Colonic mucosa (tissue), 4 donors: ENCODE measurements at places on chromosomes 16 and 17.

DNA sequence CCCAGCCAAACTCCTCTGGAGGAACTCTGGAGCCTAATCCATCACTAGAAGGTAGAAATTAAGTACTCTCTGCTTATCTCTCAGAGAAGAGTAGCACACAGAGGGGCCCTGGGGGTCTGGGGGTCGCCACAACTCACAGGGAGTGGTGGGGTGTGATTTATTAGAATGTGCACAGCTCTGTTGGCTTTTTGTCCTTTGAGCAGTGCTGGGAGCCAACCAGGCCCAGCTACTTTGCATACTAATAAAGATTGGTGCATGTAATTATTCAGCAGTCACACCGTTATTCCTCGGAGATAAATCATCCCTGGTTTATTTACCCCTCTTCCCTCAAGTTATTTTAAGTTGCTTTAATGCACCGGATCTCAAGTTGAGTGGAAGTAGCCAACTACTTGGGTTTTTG lies 606.7 kb upstream of the EEF2KMT start:
- no peak for DNase-seq

GRCh38 chr17:40004712-40005111 lies 10.5 kb upstream of the CSF3 start:
- DNase-seq, result no peak

DNA sequence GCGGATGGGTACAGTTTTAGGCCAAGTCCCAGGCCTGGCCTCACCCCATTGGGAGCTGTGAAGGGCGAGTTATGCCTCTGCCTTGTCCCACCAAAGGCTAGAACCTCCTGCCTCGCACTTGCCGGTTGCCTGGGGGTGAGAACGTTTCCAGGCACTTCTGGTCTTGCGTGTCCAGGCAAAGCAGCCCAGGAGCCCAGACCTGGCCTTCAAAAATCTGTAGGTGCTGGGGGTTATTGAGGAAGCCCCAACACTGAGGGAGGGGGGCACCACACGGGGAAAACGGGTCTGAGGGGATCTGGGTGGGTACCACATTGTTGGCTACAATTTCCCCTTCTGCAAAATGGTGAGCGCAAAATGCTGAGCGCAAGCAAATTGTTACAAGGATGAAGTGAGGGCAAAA lies 12.2 kb upstream of the ATP2C2 start:
- no peak for DNase-seq

GRCh38 chr17:59505610-59506276 lies 59.7 kb upstream of the DHX40 start:
- DNase-seq, result no peak

DNA sequence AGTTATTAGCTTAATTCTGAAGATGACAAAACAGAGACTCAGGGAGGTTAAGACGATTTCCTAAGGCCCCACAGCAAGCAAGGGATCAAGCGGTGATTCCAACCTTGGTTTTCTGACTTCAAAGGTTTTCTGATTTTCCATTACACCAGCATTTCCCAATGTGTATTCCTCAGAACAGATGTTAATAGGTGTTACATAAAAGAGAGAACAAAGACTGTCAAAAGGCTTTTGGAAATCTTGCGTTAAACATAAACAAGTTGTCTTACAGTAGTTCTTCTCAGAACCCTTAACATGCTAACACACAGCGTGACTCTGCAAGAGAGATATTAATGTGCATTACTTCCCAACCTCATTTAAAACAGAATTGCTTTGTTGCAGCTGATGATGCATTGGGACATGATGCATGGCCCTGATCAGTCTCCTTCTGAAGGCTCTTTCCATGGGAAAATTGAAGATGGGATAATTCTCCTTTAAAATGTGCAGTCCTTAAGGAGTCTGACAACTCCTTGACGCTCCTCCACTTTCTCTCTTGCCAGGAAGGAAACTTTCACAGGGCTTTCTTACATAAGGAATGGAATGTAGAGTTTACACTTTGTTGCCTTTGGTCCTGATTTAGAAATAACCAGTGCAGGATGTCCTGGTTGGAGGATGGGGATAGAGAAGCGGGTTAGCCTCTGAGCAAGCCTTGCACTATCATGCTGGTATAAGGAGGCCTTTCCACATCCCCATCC lies 21.5 kb upstream of the MMD start:
- no peak for DNase-seq

DNA sequence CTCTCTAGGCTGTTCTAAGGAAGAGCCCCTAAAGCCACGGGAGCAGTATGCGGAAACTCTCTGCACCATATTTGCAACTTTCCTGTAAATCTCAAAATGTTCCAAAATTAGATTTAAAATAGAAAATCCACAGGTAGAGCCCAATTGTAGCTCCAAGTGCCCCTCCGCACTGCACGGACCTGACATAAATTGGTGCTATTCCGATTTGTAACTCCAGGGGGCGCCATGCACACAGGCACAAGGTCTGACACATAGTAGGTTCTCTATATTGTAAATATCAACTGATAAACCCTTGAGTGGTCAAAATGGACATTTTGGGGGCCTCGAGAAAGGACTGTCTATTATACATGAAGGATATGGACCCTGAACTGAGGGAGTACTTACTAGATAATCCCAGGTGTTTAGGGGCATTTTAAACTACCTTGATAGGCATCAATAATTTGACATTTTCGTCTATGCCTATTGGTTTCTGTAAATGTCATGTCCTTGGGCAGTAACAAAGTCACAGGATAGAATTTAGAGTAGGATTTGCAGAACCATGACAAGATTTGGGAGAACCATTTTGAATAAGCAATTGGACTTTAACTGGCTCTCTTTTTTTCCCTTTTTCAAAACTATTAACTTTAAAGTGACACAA lies 36.6 kb upstream of the TMEM132E start:
- DNase-seq, result peak; percentile 30

DNA sequence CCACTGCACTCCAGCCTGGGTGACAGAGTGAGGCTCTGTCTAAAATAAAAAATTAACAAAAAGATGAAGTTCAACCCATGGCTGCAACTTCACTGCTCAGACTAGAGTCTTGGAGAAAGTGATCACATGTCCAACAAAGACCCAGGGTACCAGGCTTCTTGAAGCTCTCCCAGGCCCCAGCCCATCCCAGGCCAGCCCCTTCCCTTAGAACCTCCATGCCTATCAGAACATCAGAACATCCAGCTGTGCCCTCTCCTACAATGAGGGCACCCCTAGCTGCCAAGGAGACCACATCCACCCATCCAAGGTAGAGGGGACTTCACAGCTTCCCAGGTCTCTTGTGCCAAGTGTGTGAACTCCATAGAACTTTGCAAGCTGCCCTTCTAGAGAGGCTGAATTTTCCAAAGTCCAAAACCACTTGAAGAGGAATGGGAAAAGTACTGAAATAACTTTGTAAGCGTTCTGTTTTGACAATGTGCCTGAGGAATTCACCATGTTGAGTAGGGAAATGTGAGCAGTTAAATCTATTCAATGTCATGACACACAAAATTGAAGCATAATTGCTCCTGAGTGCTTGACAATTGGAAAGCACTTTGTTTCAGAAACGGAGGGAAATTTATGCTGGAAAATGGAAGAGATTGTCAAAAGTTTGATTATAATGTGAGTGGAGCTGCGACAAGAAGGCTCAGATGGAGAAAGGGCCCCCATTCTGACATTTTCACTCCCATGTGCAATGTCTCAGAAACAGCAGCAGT lies 230.4 kb downstream of the ZNF423 start:
- no peak for DNase-seq

- DNase-seq, result no peak
These were observed 76.9 kb downstream of the AMFR start for GRCh38 chr16:56348168-56349085.

DNA sequence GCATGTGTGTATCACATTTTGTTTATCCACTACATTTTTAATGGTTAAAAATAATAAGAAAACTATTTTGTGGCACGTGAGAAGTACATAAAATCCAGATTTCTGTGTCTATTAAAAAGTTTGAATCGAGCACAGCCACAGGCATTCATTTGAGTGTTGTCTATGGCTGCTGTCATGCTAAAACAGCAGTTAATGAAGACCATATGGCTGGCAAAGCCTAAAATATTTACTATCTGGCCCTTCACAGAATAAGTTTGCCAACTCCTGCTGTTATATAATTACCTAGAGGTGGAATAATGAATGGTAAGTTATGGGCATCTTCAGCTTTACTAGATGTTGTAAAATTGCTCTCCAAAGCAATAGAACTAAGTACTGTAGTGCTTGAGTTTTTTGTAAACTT lies 30.5 kb downstream of the TMEM98 start:
- DNase-seq, result no peak

GRCh38 chr17:73284354-73284753 lies 22.7 kb upstream of the CPSF4L start:
- DNase-seq, result no peak

- no peak for DNase-seq
These were observed 2.5 kb upstream of the AIPL1 start for GRCh38 chr17:6437466-6437865.

DNA sequence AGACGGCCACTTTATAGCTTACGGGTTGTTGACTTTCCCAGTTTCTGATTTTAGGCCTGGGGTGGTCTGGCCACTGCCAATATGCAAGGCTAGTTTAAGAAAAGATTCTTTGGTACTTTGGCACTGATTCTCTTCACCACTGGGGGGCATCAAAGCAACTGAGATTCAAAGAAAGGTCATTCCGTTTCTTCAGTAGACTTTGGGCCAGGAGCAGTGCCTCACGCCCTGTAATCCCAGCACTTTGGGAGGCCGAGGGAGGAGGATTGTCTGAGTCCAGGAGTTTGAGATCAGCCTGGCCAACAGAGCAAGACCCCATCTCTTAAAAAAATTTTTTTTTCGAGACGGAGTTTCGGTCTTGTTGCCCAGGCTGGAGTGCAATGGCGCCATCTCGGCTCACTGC lies 53.0 kb downstream of the RPA1 start:
- peak; percentile 32 for DNase-seq

DNA sequence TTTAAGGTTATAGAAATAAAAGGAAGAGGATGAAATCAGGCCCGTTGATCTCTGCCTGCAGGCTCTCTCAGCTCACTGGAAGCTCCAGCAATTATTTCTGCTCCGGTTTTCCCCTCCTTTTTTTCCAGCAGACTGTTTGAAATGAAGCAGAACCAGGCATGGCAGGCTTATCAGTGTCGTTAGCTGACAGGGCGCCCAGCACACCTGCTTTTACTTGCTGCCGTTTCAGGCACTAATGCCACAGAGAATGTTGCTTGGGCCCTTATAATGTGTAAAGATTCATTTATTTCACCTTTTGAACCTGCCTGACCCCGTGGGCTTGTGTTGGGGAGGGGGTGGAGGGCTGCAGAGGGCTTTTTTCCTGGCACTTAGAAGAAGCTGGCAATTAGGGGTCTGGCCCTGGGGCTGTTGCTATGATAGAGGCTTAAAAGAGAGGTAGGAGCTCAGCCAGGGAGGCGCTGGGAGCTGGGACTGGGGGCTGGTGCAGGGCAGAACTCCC lies 108.1 kb downstream of the IRX3 start:
- DNase-seq, result no peak

GRCh38 chr17:43359469-43360110 lies 39.2 kb upstream of the ARL4D start:
- DNase-seq, result no peak

- DNase-seq, result no peak
These were observed 95.8 kb upstream of the CRHR1 start for GRCh38 chr17:45688353-45688752.

- DNase-seq, result no peak
These were observed 68.8 kb upstream of the CIBAR2 start for GRCh38 chr16:85180827-85181738.

DNA sequence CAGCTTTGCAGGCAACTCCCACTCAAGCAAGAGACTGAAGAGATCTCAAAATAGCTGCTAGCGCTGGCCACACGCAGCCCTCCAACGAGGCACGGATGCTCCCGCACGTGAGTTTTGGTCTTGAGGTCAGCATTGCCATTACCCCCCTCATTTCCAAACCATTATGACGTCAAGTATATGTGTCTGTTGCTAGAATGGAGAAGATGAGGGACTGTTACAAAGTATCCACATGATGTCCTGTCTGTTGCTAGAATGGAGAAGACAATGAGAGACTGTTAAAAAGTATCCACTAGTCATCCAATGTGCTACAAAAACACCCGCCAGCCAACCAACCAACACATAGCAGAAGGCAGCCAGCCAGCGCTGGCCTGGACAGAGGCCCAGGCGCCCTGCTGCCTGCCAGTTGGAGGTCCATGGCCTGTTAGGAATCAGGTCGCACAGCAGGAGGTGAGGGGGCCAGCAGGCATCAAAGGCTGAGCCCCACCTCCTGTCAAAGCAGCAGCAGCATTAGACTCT lies 24.8 kb downstream of the KLHDC4 start:
- no peak for DNase-seq

DNA sequence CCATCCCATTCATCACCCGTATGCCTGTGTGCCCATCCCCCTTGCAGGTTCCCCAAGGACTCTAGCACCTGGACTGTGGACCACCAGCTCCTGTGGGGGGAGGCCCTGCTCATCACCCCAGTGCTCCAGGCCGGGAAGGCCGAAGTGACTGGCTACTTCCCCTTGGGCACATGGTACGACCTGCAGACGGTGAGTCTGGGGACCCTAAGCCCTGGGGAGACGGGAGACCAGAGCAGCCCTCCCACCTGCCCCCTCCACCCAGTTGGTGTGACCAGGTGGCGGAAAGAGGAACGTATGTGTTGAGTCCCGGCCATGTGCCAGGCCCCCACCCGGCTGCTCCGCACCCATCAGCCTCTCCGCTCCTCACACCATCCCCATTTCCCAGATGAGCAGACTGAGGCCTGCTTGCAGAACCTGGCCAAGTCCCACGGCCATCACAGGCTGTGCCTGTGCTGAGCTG lies 15.6 kb downstream of the GAA start:
- DNase-seq, result no peak
